Common myeloid progenitor, CD34-positive (primary cell): ENCODE measurements at places on chromosomes 12 and 14.

DNA sequence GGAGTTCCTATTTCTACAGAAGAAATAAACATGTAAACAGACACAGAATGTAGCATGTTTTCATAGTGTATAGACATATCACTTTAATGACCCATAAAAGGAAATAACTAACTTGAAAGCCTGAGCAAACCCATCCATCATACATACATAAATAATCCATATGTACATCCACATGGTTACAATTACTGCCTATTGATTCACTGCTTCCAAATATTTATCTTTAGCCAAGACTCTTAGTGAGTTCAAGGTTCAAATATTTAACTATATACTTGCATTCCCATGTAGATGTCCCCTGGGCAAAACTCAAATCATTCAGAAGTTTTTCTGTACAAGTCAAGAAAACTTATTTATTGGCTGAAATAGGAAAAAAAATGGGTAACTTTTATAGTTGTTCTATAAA lies 95.4 kb downstream of the CCER1 start:
- no peak for DNase-seq

DNA sequence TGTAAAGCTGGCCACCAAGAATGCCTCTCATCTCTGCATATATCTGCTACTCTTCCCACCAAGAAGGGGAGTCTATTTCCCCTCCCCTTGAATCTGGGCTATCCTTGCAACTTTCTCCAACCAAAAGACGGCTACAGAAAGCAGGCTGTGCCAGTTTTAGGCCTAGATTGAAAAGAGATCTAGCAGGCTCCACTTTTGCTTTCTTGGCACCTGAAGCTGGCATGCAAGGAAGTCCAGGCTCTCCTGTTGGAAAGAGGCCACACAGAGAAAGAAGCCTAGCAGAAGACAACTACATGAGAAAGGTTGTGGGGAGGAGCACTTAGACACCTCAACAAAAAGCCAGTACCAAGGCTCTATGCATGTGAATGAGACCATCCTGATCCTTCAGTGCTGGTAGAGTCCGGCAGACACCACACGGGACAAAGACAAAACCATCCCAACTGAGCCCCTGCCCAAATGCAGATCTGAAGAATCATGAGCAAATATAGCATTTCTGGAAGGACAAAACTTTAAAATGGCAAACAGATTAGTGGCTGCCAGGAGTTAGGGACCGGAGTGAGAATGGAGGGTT lies 68.0 kb downstream of the SPPL3 start:
- no peak for DNase-seq

DNA sequence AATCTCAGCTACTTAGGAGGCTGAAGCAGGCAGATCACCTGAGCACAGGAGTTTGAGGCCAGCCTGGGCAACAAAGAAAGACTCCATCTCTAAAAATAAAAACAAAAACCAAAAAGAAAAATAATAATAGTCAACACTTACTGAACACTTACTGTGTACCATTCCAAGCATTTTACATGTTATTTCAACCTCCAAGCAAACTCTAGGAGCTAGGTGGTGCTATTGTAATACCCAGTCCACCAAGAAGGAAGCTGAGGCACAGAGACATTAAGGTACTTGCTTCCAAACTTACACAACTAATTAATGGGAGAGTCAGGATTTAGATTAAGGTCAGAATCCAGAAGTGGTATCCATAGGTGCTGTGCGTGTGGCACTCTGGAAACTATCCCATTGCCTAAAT lies 13.7 kb upstream of the OR6J1 start:
- peak; percentile 35 for DNase-seq

GRCh38 chr12:132700212-132700822 lies 10.3 kb upstream of the PGAM5 start:
- no peak for DNase-seq

DNA sequence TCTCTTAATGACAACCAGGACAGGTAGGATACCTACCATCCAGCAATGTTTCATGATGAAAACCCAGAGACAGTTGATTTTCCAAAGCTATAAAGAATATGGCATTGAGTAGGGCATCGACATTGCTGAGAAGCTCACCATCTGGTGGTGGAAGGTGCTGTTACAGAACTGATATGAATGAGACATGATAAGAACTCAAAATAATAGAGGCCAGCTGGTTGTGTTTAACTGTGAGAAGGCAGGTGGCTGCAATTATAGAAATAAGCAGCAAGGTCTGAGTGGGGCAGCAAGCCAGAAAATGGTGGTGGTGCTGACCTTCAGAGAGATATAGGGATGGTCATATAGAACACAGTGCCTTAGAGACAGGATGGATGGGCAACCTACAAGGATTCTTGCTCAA lies 449.7 kb downstream of the BTG1 start:
- DNase-seq = no peak

DNA sequence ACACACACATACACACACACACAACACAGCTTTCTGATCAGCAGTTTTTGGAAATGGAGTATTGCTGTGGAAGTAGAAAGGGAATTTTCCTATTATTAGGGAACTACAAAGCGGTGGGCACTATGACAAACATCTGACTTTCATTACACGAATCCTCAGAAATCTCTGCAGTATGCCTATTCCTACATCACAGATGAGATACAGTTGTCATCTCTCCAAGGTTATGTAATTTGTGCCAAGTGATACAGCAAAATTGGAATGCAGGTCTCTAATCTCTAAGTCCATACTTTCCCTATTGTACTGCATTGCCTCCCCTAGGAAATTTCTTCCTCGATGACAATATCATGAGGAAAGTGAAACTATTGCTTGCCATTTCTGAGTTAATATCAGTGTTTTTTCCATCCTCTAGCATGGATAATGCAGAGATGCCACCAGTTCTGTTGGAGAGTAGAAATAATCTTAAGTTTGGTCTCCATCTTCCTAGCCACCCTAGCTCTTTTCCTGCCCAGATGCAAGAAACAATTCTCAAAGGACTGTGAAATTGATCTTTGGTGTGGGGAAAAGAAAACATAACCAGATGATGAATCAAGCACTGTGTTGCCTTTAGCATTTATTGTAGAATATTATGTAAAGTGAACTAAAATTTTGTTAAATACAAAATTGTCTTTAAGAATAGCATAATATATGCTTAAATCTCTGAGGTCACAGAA lies 94.7 kb downstream of the ERGIC2 start:
- DNase-seq = no peak

DNA sequence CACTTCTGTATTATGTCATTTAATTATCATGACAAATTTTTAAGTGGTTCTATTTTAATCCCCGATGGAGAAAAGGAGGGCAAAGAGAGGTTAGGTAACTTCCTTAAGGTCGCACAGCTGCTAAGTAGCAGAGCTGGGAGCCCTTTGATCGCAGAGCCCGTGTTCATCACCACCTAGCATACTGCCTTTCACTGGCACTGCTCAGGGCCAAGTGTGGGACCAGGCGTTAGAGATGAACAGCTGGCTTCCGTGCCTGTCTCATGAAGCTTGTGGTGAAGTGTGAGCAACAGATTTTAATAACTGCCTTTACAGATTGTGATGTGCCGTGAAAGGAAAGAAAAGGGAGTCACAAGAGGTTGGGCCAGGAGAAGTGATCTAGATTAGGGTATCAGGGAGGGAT lies 273.6 kb downstream of the AKAP6 start:
- DNase-seq = no peak

DNA sequence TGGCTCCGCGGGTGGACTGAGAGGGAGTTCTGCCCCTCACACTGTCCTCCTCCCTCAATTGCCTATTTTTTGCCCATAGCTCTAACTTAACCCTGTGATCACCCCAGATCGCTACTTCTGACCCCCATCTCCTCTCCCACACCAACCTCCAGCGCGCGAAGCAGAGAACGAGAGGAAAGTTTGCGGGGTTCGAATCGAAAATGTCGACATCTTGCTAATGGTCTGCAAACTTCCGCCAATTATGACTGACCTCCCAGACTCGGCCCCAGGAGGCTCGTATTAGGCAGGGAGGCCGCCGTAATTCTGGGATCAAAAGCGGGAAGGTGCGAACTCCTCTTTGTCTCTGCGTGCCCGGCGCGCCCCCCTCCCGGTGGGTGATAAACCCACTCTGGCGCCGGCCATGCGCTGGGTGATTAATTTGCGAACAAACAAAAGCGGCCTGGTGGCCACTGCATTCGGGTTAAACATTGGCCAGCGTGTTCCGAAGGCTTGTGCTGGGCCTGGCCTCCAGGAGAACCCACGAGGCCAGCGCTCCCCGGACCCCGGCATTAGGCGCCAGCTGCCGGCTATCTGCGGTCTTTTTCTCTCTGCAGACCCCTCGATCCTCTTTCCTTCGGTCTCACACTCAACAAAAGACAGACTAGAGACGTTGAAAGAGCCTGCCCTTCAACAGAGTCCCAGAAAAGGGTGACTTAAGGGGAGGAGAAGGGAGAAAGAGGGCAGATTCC lies 3.0 kb upstream of the TBX3 start:
- DNase-seq = no peak

GRCh38 chr14:49931523-49931922 lies 38.6 kb downstream of the ARF6 start:
- no peak for DNase-seq

- DNase-seq = no peak
Measured at GRCh38 chr12:94550964-94551363, 91.3 kb upstream of the CEP83 start.

GRCh38 chr12:70487440-70487839 lies 121.3 kb downstream of the KCNMB4 start:
- DNase-seq = no peak

DNA sequence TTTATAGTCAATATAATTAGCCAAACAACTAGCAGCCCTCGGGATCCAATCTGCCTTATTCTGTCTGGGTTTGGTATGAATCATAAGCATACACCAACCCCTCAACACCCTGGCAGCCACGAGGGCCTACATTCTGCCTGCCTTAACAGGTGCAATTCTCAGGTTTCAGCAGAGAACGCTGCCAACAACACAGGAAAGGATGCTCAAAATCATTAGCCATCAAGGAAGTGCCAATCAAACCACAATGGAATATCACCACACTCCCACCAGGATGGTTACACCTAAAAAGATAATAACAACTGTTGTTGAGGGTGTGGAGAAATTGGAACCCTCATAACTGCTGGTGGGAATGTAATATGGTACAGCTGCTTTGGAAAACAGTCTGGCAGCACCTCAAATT lies 122.8 kb downstream of the TTC7B start:
- DNase-seq = no peak

GRCh38 chr12:65074932-65075331 lies 46.2 kb downstream of the WIF1 start:
- peak; percentile 26 for DNase-seq

DNA sequence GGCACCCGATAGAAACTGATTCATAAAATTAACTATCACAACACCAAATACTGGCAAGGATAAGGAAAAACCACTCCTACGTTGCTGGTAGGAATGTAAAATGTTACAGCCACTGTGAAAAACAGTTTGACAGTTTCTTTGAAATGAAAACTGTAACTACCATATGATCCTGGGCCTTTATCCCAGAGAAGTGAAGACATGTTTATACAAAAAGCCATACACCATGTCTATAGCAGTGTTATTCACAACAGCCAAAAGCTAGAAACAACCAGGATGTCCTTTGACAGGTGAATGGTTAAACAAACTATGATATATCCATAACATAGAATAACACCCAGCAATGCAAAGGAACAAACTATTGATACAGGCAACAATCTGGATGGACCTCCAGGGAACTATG lies 3.7 kb upstream of the C14orf132 start:
- DNase-seq = no peak

DNA sequence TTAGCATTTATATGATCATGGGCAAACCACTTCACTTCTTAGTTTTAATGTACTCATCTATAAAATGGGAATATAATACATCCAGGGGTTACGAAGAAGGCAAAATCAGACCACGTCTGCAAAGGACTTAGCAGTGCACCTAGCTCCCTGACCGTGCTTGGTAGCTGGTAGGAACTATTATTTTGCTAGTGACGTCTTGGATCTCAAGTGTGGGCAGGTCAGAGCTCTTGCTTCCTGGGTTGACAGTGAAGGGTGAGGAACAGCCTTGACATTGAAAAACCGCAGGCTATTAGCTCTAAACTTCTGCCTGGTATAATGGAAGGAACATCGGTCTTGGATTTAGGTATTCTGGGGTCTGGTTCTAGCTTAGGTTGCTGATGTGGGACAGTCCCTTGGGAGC lies 89.3 kb upstream of the MED13L start:
- no peak for DNase-seq

GRCh38 chr12:14994610-14995009 lies 21.8 kb downstream of the PDE6H start:
- DNase-seq = no peak

GRCh38 chr12:47131011-47131410 lies 51.3 kb upstream of the AMIGO2 start:
- DNase-seq = no peak

DNA sequence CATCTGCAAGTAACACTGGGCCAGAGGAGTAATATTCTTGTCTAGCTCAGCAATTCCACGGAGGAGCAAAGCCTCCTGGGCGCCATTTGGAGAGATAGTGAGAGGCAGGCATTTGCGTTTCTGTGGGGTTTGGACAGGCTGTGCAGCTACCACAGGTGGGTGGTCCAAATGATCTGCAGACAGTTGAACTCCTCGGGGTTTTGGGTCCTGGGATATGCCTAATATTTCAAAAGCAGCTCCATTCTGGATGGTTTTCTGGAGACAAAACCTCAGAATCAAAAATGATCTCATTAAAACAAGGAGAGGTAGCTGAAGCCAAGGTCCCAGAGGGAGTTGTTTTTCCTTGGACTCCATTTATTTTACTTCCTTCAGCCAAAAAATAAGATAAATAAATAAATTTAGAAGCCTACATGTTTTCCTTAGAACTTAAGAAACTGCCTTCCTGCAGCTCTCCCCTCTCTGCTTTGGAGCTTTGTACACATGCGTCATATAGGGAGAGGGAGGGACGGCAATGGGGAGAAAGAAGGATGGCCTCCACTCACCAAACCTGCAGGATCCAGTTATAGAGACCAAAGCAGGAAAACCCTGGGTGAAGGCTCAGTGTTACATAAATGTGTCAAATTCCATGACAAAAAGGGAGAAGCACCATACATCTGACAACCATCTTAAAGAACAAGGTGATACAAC lies 227.3 kb upstream of the DAAM1 start:
- DNase-seq = no peak

GRCh38 chr12:10033783-10034545 lies 3.5 kb downstream of the CLEC9A start:
- DNase-seq = peak; percentile 52

GRCh38 chr12:108097160-108097911 lies 31.8 kb upstream of the WSCD2 start:
- no peak for DNase-seq

DNA sequence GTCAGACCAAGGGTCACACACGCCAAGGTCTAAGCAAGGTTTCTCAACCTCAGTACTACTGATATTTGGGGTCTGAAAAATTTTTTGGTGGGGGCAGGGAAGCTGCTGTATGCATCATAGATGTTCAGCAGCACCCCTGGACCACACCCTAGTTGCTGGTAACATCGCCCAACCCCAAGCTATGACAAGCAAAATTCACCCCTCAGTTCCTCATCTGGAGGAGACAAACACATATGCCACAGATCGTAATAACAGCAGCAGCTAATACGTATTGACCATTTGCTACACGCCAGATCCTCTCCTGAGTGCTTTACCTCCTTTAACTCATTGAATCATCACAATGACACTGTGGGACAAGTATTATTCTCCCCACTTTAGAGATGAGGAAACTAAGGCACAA lies 46.4 kb downstream of the ACTN1 start:
- peak; percentile 33 for DNase-seq

GRCh38 chr12:4215229-4216186 lies 58.1 kb upstream of the CCND2 start:
- DNase-seq = peak; percentile 96

- DNase-seq = no peak
Measured at GRCh38 chr14:104724407-104724980, 465 bp downstream of the ADSS1 start.
